ENCODE measurements at places on chromosomes 1 and 21.

- DNase-seq = no peak
Measured at GRCh38 chr1:240998441-240999015, 358.5 kb downstream of the RGS7 start.

DNA sequence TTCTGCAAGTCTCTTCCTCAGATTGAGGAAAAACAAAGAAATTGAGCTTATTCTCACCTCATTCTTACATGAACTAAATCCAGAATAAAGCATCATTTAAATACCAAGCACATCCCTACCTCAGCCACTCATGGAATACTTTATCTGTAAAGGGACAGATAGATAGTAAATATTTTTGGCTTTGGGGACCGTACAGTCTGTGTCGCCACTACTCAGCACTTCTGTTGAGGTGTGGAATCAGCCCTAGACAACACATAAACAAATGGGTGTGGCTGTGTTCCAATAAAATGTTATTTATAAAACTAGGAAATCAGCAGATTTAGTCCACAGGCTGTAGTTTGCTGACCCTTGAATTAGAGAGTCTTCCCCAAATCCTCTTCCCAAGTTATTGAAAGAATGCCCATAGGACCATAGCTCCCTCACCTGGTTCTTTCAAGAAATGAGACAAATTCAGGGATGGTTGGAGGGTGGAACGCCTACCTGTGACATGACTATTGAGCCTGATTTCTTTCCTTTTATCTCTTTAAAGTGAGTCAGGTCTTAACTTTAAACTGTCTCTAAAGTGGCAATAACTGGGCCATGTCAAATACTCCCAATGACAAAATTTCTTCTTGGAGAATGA lies 878.5 kb downstream of the USP25 start:
- DNase-seq = no peak

DNA sequence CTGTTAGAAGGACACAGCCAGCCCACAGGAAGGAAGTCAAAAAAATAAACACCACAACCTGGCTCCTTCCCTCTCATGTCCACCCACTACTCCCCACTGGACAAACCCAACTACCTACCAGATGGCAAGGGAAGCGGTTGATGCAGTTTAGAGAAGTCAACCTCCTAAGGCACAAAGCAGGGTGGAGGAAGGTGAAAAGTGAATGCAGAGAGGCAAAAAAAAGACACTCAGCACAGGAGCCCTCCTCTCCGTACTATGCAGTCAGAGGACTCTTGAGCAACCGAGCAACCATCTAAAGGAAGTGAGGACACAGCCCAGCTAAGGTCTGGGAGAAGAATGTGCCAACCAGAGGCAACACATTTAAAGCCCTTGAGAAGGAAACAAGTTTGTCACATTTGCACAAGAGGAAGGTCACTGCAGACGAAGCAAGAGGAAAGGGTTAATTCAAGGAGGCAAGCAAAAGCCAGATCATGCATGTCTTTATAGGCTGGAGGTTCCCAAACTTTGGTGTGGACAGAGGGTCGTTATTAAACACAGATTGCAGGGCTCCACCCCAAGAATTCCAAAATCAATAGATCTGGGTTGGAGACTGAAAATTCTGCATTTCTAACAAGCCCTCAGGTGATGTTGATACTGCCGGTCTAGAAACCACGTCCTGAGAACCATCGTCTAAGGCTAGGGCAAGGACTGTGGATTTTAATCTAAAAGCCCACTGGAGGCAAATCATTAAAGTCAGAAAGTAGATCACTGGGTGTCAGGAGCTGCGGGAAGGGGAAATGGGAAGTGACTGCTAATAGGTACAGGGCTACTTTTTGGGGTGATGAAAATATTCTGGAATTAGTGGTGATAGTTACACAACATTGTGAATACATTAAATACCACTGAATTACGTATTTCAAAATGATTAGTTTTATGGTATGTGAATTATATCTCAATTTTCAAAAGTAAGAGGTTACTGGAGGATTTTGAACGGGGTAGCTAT lies 19.7 kb downstream of the TP53BP2 start:
- DNase-seq = no peak

- DNase-seq = no peak
Measured at GRCh38 chr1:193104502-193104906, 710 bp downstream of the GLRX2 start.

DNA sequence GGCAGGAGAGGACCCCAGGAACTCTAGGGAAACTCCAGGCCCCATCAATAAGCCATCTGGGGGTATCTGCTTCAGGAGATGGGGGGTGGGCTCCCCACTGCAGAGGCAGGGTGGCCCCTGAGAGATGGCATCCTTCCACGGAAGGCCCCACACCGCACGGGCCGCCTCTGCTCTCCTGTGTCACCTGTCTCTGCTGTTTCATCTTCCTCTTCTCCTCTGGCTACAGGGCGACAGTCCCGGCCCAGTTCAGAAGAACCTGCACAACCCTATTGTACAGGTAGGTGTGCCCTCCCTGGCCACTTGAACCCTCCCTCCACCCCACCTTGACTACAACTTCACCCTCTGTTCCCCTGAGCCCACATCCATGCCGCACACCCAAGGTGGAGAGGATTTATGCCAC lies 90.2 kb upstream of the TMEM51 start:
- no peak for DNase-seq

- DNase-seq = no peak
Measured at GRCh38 chr1:1858382-1859086, 32.4 kb downstream of the GNB1 start.

GRCh38 chr1:194047206-194047605 lies 860.8 kb upstream of the B3GALT2 start:
- DNase-seq = no peak

- DNase-seq = no peak
Measured at GRCh38 chr1:93374334-93375106, 28.8 kb downstream of the DR1 start.

DNA sequence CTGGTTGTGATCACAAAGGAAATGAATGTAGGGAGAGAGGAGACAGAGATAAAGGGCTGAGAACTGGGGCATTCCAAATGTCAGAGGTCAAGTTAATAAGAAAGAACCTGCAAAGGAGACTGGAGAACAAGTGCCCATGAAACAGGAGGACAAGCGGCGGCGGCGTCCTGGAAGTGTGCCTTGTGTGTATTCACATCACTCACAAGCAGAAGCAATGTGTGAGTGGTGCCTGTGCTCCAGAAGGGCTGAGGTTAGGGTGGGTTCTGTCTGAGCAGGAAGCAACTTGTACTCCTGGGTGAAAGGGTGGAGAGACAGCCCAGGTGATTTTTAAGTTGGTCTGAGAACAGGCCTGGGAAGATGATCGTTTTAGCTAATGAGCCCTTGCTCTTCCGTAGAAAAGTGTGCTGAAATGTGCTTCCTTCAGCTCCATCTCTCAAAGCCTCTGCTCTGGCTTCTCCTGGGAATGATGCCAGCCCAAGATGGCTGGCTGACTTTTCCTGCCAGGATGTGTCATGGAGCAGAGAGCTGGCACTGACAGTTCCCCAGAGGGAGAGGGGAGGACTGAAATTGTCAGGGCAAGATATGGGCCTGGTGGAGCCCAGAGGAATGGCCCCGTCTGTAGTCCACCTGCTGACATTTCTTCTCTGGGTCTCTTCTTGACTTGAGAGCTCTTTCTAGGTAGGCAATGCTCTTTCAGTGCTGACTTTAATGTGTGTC lies 25.1 kb upstream of the PLEKHA6 start:
- no peak for DNase-seq

DNA sequence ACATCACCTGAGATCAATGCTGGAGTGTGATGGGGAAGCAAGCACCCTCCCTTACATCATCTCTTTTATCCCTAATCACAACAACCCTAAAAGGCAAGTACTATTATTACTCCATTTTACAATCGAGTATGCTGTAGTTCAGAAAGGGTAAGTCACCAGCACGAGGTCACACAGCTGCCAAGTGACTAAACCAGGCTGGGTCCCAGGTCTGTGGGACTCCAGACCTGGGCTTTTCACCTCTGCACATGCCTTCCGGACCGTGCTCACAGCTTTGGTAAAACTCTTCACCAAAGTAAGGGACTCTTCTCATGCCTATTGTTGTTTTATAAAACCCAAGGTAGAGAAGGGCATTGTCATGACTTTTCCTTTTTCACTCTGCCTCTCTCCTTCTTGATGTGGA lies 130.9 kb downstream of the DMRTB1 start:
- no peak for DNase-seq

- DNase-seq = no peak
Measured at GRCh38 chr1:234123867-234124266, 219.4 kb downstream of the SLC35F3 start.

- DNase-seq = no peak
Measured at GRCh38 chr1:106793651-106794050, 262.8 kb upstream of the PRMT6 start.

DNA sequence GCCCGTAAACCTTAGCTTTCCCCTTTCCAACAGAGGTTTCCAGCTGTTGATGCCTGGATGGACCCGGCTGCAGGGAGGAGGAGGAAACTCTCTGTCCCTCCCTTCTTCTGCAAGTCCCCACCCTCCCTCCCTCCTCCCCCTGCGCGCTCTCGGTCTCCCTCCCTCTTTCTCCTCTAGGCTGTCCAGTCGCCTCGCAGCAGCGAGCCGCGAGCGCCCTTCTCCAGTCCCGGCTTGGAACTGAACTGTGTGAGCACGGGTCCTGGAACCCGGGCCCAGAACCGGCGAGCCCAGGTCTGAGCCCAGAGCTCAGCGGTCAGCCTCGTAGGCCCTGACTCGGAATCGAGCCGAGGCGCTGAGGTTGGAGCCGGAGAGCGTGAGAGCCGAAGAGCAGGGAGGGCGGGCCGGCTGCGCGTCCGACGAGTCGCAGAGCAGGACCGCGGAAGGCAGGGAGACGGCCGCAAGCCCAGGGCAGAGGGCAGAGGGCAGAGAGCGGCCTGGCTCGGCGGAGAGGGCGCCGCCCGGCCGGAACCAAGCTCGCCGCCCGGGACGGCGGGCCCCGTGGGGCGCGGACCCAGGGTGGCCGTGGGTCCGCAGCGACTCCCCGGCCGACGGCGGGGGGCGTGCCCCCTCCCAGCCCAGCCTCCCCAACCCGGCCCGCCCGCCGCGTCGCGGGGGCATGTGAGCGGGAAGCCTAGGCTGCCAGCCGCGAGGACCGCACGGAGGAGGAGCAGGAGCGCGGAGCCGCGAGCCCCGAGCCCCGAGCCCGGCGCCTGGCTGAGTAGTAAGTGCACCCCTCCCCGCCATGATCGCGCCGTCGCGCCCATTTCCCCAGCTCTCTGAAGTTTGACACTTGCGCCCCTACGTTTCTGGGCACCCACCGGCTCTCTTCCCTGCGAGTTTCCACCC lies at the start of gene SOX13:
SOX13 (plus strand) TSS at position 185 of the 906 bp plus-strand sequence. CDS start 39,801 bp downstream, outside the sequence.
- no peak for DNase-seq

DNA sequence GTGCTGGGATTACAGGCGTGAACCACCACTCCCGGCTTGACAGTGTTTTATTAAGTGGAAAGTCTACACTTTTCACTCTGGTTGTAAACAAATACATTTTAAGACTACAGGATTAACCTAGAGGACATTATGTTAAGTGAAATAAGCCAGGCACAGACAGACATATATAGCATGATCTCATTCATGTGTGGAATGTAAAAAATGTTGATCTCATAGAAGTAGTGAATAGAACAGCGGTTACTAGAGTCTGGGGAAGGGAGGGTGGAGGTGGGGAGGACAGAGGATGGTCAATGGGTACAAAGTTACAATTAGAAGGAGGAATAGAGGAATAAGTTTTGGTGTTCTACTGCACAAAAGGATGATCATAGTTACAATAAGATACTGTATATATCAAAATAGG lies 16.9 kb downstream of the CTH start:
- no peak for DNase-seq

- no peak for DNase-seq
Measured at GRCh38 chr1:49765034-49765433, 258.7 kb downstream of the AGBL4 start.

- no peak for DNase-seq
Measured at GRCh38 chr1:177817937-177818875, 151.7 kb downstream of the SEC16B start.

GRCh38 chr1:203186446-203187303 lies at the start of gene CHI3L1:
CHI3L1 (minus strand) TSS chr1:203186704; CDS start chr1:203186623, 81 bp downstream.
- no peak for DNase-seq

GRCh38 chr1:115982400-115982799 lies 6.1 kb downstream of the SLC22A15 start:
- no peak for DNase-seq

DNA sequence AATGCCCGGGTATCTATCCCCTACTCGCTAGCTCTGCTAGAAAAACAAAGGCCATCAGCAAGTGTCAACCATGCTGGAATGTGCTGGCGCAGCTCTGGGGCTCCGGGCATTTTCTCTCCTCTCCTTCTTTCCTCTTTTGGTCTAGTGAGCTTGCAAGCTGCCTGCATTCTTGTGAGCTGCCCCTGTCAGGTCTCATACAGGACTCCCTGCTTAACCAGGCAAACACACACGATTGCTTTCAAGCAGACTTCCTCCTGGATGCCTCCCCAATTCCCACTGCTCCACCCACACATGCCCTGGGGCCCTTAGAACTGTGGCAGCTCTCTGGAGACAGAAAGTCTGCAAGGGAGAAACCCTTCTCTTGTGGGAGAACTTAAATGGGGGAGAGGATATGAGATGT lies 35.7 kb upstream of the SUCO start:
- no peak for DNase-seq

Data from stimulated activated CD4-positive, alpha-beta T cell treated with anti-CD3 and anti-CD28 coated beads, Interleukin-12 subunit alpha, Interleukin-12 subunit beta, amount 100 ng/mL, for 48 hours (primary cell).